Stimulated activated CD4-positive, alpha-beta T cell treated with anti-CD3 and anti-CD28 coated beads, Interleukin-1b, Interleukin-23, amount 100 ng/mL, for 1 hour (primary cell): ENCODE measurements at places on chromosomes 2 and 18.

GRCh38 chr2:17757321-17757720 lies 3.4 kb downstream of the GEN1 start:
- DNase-seq: no peak

DNA sequence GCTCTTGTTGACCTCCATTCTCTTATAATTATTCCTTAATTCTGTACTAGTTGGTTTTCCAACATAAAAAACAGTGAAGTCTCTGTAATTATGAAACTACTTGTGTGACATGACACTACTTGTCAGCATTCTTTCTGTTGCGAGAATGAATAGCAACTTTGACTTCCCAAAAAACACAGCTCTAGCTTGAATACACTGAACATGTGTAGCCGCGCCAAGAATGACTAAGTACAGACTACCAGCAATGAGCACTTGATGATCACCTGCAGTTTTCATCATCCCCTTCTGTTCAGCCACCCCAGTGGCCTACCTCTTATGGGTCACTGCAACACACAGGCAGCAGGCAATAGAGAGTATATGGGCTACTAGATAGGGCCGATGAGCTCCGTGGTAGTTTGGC lies 229.3 kb downstream of the TGIF1 start:
- DNase-seq: no peak

DNA sequence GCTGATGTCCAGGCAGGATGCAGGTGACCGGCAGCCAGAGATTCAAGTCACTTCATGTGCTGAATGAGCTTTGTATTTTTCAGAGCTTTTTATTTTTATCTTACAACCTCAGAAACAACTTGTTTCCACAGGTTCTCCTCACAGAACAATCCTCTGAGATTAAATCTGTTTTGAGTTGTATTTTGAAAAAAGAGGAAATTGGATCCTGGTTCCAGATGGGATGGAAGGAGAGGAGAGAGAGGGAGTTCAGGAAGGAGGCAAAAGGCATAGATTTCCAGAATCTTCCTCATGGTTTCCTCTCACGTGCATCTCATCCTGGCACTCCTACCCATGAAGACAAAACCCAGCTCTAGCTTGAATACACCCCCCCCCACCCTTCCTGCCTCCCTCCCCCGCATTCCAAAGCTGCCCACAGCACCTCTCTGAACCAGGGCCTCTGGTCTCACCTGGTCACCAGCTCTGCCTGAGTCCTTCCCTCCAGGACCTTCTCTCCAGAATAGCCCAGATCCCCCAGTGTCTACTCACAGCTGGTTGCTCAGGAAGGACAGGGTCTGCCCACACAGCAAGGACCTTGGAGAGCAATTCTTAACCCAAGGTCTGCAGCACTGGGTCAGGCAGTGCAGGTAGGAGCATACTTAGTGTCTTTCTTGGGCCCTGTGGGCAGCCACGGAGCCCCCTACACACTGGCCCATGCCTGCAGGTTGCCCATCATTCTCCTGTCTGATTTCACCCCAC lies 104.7 kb downstream of the ZFP36L2 start:
- no peak for DNase-seq

GRCh38 chr18:73777356-73778031 lies 370.1 kb downstream of the FBXO15 start:
- no peak for DNase-seq

- no peak for DNase-seq
These were observed 8.3 kb downstream of the RNPEPL1 start for GRCh38 chr2:240576436-240577205.

- DNase-seq: no peak
These were observed 117.1 kb upstream of the TANK start for GRCh38 chr2:161042990-161043625.

GRCh38 chr2:100269889-100270288 lies 52.4 kb downstream of the LONRF2 start:
- DNase-seq: no peak

DNA sequence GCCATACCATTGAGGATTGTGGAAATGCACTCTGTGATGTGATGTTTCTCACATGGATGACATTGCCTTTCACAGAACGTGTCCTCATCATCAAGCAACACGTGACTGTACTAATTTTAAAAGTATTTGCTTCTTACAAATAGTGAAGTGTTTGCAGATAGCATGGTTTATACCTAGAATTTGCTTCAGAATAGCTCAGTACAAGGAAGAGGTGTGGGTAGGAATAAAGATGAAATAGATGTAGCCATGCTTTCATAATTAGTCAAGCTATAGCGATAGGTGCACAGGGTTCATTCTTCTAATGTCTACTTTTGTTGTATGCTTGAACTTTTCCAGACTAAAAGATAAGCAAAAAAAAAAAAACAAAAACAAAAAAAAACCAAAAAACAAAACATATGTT lies 27.5 kb downstream of the MAP4K4 start:
- no peak for DNase-seq

GRCh38 chr2:82182270-82182669 lies 1877.7 kb upstream of the LRRTM1 start:
- DNase-seq: no peak

- DNase-seq: no peak
These were observed 94.0 kb downstream of the LAMA1 start for GRCh38 chr18:7023581-7023980.

- DNase-seq: no peak
These were observed 62.0 kb upstream of the SGPP2 start for GRCh38 chr2:222362336-222362735.

DNA sequence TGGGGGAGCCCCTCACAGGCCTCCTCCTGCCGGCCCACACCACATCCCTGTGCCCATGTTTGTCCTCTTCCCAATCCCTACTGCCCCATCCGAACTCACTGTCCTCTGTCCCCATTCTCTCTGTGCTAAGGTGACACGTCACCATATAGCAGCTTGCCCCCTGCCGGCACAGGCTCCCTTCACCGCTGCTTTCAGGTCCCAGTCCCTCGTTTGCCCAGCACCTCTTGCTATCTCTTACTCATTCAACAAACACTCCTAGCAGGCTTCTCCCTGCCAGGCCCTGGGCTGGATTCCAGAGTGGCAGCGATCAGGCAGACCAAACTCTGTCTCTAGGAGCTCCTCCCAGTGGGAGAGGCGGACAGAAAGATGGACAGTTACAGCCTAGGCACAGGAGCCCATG lies 74.3 kb downstream of the TFCP2L1 start:
- no peak for DNase-seq

GRCh38 chr2:196213252-196213980 lies 42.0 kb upstream of the STK17B start:
- no peak for DNase-seq

GRCh38 chr18:3186678-3187658 lies 32.8 kb downstream of the MYOM1 start:
- DNase-seq: no peak

- peak; percentile 5 for DNase-seq
These were observed 239.8 kb downstream of the HAUS1 start for GRCh38 chr18:46343931-46344372.

- no peak for DNase-seq
These were observed 21.1 kb downstream of the INPP5D start for GRCh38 chr2:233081232-233081730.

GRCh38 chr18:11859903-11860407 lies 8.7 kb downstream of the CHMP1B start:
- no peak for DNase-seq

DNA sequence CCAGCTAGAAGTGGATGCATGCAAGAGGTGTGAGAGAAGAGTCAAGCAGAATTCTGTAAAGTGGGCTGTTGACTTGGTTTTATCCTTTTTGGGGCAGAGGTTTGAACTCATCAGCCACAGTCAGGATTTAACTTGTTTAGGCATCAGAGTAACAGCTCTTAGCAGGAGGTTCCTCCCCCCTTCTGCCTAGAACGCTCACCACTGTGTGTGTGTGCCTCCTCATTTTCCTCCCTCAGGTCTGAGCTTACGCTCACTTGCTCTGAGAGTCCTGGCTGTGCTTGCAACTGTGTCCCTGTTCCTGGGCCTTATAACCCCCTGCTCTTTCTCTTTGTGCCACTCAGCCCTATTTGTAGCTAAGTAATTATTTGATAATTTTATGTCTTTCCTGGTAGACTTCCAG lies 167.9 kb downstream of the TMEM182 start:
- no peak for DNase-seq

DNA sequence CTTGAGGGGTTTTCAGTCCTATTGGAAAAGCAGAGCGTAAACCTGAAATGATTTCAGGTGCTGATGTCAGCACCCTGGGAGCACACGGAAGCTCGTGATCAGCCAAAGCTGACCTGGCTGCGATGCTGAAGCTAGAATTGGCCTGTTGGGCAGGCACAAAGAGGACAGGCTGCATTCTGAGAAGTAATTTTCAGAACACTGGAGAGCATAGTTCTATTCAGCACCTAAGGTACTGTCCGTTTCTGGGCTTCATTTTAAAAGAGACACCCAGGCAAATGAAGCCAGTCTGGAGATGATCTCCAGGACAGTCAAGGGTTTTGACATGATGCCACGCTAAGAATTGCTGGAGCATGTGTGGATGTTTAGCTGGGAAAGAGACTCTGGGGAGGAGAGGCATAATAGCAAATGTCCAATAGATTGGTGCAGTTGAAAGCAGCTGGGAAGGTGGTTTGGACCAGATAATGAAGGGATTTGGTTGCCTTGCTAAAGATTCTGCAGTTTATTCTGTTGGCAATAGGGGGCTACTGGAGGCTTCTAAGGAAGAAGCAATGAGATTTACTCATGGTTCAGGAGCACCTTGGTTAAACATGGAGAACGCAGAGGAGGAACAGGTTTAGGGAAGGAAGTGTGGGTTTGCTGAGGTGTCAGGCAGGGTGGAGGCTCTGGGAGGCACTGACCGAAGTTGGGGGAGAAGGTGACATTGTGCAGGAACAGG lies 86.6 kb downstream of the ACOXL start:
- no peak for DNase-seq

DNA sequence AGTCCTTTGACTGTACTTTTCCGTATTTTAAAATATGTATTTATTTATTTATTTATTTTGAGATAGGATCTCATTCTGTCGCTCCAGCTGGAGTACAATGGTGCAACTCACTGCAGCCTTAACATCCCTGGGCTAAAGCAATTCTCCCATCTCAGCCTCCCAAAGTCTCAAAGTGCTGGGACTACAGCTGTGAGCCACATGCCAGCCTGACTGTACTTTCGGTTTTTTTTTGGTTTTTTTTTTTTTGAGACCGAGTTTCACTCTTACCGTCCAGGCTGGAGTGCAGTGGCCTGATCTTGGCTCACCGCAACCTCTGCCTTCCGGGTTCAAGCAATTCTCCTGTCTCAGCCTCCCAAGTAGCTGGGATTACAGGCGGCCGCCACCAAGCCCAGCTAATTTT lies 28.9 kb upstream of the CCNYL1 start:
- DNase-seq: no peak

- DNase-seq: no peak
These were observed 63.6 kb downstream of the CLHC1 start for GRCh38 chr2:55168221-55169154.

- DNase-seq: peak; percentile 7
These were observed 69.2 kb downstream of the TRIP12 start for GRCh38 chr2:229852565-229852964.

DNA sequence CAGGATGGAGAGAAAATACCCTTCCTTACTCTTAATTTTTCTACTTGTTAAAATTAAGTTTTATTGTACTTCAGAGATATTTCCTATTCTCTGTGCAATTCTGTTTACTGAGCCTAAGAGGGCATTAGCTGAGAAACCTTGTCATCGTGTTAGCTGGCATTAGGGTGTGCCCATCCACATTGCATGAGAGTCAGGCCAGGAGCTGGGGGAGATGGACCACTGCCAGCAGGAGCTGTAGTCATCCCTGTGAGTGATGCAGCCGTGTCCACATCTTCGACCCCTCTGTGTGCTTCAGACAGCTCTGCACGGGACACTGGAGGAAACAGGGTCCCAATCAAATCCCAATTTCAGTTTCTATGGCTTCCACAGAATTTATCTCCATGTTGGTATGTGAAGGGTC lies 34.2 kb downstream of the ABCA12 start:
- no peak for DNase-seq
